GM12878 (cell line): ENCODE measurements at places on chromosomes 2 and 18. TPM values are rescaled to one million over a fixed set of nuclear protein-coding genes. Genes with fewer than 3 reads are reported as not detected.

The DPP10 gene
- total RNA-seq = not detected in 2 replicates

- peaks cover 20% of the 10 kb centered on the region for H3K4me1 ChIP-seq
- H3K27ac ChIP-seq = no peak overlapping the region
- H3K36me3 ChIP-seq = peaks cover 4% of the 10 kb centered on the region
- H3K4me3 ChIP-seq = no peak overlapping the region
- no peaks in the 10 kb centered on the region for H3K27me3 ChIP-seq
- no peak for DNase-seq
Observed at GRCh38 chr18:45876161-45876560, 50.7 kb downstream of the SIGLEC15 start.

DNA sequence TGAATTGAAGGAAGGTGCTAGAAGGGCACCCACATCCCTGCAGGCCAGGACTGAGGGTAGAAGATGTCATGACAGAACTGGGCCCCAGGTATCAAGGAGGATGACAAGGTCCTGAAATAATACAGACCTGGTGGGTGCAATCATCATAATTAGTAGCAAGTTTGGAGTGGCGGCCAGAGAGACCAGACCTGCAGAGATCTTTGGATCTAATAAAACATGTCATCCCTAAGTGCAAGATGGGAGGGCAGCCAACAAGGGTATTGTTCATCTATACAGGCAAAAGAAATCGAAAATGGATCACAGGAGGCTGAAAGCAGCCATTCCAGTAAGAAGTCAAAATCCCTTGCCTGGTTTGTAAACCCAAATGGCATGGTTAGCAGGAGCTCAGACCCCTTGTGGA lies 111.3 kb upstream of the BOD1L2 start:
- H3K4me1 ChIP-seq = no peaks in the 10 kb centered on the region
- H3K27me3 ChIP-seq = no peaks in the 10 kb centered on the region
- H3K4me3 ChIP-seq = no peak overlapping the region
- no peaks in the 10 kb centered on the region for H3K36me3 ChIP-seq
- no peak overlapping the region for H3K27ac ChIP-seq
- no peak for DNase-seq

DNA sequence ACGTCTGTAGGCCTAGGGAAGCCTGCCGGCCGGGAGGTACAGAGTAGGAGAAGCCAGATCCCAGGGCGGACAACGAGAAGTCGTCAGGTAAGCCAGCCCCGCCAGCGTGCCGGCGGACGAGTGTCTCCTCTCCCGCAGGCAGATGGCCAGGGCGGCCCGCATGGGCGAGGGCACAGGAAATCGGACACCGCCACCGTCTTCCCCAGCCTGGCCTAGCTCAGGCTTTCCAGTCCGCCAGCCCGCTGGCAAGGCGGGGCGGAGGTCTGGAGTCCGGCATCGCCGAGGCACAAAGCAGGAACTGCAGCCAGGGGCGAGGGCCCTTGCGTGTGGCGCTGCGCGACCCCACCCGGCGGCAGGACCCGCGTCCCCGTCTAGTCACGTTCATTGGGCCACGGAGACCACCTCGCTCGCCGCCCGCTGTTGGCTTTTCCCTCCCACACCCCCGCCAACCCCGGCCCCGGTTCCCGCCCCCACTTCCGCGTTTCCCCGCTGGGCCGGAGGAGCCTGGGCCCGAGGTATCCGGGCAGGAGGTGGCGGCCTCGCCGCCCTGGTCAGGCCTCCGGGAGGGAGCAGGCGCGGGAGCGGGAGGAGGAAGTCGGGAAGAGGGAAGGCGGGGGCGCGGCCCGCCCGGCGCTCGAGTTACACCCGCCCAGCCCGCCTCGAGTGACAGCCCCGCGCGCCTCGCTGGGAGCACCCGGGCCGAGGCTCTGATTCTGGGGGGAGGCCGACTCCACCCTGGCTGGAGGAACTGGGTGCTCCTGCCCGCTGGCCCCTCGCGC lies at the start of gene GPD2:
GPD2 (plus strand) TSS at position 662 of the 779 bp plus-strand sequence. CDS start 39,727 bp downstream, outside the sequence.
- H3K27ac ChIP-seq = peak within 1 kb of the TSS; percentile 81
- no peak for DNase-seq
- no peaks in the 10 kb centered on the region for H3K36me3 ChIP-seq
- H3K4me1 ChIP-seq = peaks cover 23% of the 10 kb centered on the region

- H3K27me3 ChIP-seq = no peaks in the 10 kb centered on the region
- DNase-seq = no peak
- H3K27ac ChIP-seq = no peak overlapping the region
- peaks cover 7% of the 10 kb centered on the region for H3K4me1 ChIP-seq
- no peaks in the 10 kb centered on the region for H3K36me3 ChIP-seq
- no peak overlapping the region for H3K4me3 ChIP-seq
Observed at GRCh38 chr18:13477147-13477683, 249.1 kb downstream of the FAM210A start.

- no peaks in the 10 kb centered on the region for H3K27me3 ChIP-seq
- H3K4me3 ChIP-seq = no peak overlapping the region
- DNase-seq = no peak
- H3K36me3 ChIP-seq = no peaks in the 10 kb centered on the region
- H3K27ac ChIP-seq = no peak overlapping the region
- no peaks in the 10 kb centered on the region for H3K4me1 ChIP-seq
Observed at GRCh38 chr2:239693330-239693729, 292.5 kb upstream of the HDAC4 start.

The CELF4 gene
- not detected in 2 replicates for total RNA-seq

DNA sequence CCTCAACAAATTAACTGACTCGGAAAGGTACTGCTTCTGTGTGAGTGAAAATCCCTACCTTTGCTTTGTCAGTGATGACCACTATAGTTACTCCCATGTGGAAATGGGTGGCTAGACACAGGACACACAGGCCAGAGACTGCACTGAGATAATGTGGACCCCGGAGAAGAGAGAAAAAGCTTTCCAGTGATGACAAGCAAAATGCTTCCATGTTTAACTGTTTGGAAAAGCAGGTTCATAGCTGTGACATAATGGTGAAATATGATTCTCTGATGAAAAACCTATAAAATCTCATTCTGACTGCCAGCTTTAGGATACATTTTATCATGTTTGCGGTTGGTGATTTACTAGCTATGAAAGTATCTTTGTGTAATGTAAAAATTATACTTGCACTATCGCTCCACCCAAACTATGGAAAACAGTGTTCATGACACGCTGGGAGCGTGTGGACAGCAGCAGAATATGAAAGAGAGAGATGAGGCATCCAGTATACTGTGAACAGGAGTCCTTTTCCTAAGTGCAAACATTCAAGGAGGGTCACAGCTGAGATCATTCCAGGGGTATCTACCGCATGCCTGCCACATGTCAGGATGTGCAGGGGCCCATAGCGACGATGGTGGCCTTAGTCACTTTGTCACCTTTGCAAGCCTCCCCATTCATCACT lies 782.7 kb upstream of the SOX11 start:
- H3K4me3 ChIP-seq = no peak overlapping the region
- H3K4me1 ChIP-seq = no peaks in the 10 kb centered on the region
- H3K27me3 ChIP-seq = no peaks in the 10 kb centered on the region
- DNase-seq = no peak

The CYS1 gene
- 5.8 and 6.4 TPM in 2 replicates for total RNA-seq

GRCh38 chr18:76686737-76687231 lies 135.6 kb upstream of the ZNF236 start:
- no peaks in the 10 kb centered on the region for H3K27me3 ChIP-seq
- no peaks in the 10 kb centered on the region for H3K4me1 ChIP-seq
- H3K27ac ChIP-seq = no peak overlapping the region
- peak; percentile 15 for DNase-seq

DNA sequence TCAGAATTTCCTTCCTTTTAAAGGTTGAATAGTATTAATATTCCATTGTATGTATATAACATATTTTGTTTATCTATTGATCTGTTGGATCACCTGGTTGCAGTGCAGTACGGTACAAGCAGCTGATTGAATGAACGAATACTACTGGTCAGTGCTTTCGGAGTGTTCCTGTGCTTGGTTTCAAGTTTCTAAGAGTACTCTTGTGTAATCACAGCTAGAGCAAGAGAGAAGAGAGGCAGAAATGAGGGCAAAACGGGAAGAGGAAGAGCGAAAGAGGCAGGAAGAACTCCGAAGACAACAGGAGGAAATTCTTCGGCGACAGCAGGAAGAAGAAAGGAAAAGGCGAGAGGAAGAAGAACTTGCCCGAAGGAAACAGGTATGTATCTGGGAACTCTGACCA lies 40.3 kb upstream of the KCNJ13 start:
- H3K27me3 ChIP-seq = no peaks in the 10 kb centered on the region
- no peak overlapping the region for H3K4me3 ChIP-seq
- no peak overlapping the region for H3K27ac ChIP-seq

The SGO2 gene
- total RNA-seq = 21.7 and 22.3 TPM in 2 replicates

- no peaks in the 10 kb centered on the region for H3K36me3 ChIP-seq
- no peak overlapping the region for H3K4me3 ChIP-seq
Observed at GRCh38 chr2:165593081-165593480, 123.6 kb downstream of the CSRNP3 start.

DNA sequence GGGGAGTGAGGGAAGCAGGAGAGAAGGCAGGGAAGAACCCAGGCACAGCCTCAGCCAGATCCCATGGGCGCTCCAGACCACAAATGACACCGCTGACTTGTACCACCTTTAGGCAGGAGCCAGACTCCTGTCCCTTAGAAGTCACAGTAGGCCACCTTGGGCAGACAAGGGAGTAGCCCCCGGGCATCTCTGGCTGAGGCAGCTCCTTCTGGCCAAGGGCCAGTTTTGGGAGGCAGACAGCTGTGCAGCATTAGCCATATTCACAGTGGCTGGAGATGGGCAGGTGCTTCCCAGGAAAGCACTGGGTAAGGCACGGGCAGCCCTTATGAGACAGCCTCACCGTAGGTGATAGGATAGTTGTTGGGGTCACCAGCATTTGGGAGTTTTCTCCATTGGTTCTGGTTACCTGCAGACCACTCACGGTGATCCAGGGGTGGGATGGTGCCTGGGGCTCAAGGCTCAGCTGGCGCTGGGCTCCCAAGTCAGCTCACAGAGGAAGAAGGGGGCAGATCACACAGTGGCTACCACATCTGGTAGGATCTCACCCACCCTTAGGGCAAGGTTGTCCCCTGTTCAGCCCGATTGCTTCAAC lies 2.1 kb downstream of the ASTL start:
- H3K36me3 ChIP-seq = no peaks in the 10 kb centered on the region
- peaks cover 11% of the 10 kb centered on the region for H3K4me1 ChIP-seq
- no peak for DNase-seq
- H3K27me3 ChIP-seq = no peaks in the 10 kb centered on the region

The DNER gene
- total RNA-seq = not detected in 2 replicates

- H3K4me3 ChIP-seq = no peak overlapping the region
- no peaks in the 10 kb centered on the region for H3K27me3 ChIP-seq
- H3K4me1 ChIP-seq = no peaks in the 10 kb centered on the region
- no peaks in the 10 kb centered on the region for H3K36me3 ChIP-seq
- DNase-seq = no peak
Observed at GRCh38 chr2:12821656-12822055, 104.9 kb downstream of the TRIB2 start.

GRCh38 chr2:19848952-19849351 lies 52.8 kb downstream of the TTC32 start:
- H3K27me3 ChIP-seq = no peaks in the 10 kb centered on the region
- no peaks in the 10 kb centered on the region for H3K36me3 ChIP-seq
- H3K4me3 ChIP-seq = no peak overlapping the region
- no peaks in the 10 kb centered on the region for H3K4me1 ChIP-seq

GRCh38 chr2:96333708-96334107 lies 1.9 kb upstream of the NCAPH start:
- H3K4me3 ChIP-seq = no peak overlapping the region
- H3K36me3 ChIP-seq = peaks cover 3% of the 10 kb centered on the region; the same call in 1 of the 2 replicates
- no peak for DNase-seq
- peaks cover 13% of the 10 kb centered on the region for H3K4me1 ChIP-seq

The ZNF804A gene
- 1.6 and 1.7 TPM in 2 replicates for total RNA-seq

DNA sequence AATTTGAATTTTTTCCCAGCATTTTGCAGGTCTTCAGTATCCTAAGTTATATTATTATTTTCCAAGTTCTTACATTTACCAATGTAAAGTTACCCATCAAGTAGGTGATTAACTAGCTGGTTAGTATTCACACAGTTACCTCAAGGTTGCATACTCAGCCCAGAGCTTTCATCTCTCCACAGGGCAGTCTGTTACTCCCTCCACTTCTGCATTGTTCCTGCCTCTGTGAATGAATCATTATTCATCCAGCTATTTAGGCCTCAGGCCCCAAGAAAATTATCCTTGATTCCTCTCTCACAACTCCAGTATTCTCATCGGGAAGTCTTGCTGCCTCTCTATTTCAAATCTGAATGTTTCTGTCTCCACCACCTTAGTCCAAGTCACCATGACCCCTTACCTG lies 92.2 kb downstream of the SMC6 start:
- peaks cover 15% of the 10 kb centered on the region for H3K4me1 ChIP-seq
- no peaks in the 10 kb centered on the region for H3K27me3 ChIP-seq
- no peak overlapping the region for H3K27ac ChIP-seq
- no peak overlapping the region for H3K4me3 ChIP-seq

- no peak for DNase-seq
- no peaks in the 10 kb centered on the region for H3K4me1 ChIP-seq
- no peak overlapping the region for H3K27ac ChIP-seq
- no peak overlapping the region for H3K4me3 ChIP-seq
- H3K36me3 ChIP-seq = no peaks in the 10 kb centered on the region
- H3K27me3 ChIP-seq = peaks cover 2% of the 10 kb centered on the region; the same call in 1 of the 2 replicates
Observed at GRCh38 chr2:226031647-226032501, 632.4 kb downstream of the NYAP2 start.

The ABHD3 gene
- 16.1 and 18.5 TPM in 2 replicates for total RNA-seq

The CXCR1 gene
- not detected in 2 replicates for total RNA-seq

The SERPINB12 gene
- total RNA-seq = not detected in 2 replicates

- no peak overlapping the region for H3K4me3 ChIP-seq
- no peaks in the 10 kb centered on the region for H3K27me3 ChIP-seq
- peak; percentile 11 for DNase-seq
- H3K4me1 ChIP-seq = peaks cover 16% of the 10 kb centered on the region
- no peak overlapping the region for H3K27ac ChIP-seq
Observed at GRCh38 chr2:45778720-45779171, 127.3 kb downstream of the PRKCE start.

DNA sequence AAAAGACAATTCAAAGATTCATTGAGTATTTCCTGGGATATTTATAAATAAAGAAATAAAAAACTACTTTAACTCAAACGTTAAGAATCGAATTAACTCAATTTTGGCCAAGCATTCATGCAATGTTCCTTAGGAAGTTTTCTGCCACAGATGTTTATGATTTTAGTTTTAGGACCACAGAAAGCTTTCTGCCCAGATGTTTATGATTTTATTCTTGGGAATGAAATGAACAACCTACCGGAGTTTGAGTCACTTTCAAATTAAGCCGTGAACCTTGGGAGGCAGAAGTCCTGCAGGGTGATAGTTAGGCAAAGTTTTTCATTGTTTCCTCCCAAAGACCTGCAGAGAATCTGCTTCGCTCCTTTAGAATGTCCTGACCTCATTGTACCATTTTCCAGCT lies 34.7 kb upstream of the MBP start:
- H3K27ac ChIP-seq = no peak overlapping the region
- no peaks in the 10 kb centered on the region for H3K4me1 ChIP-seq
- H3K36me3 ChIP-seq = no peaks in the 10 kb centered on the region
- no peak for DNase-seq
- no peak overlapping the region for H3K4me3 ChIP-seq
- no peaks in the 10 kb centered on the region for H3K27me3 ChIP-seq

GRCh38 chr2:144493027-144493809 lies 26.7 kb downstream of the ZEB2 start:
- no peak for DNase-seq
- H3K27ac ChIP-seq = no peak overlapping the region
- no peaks in the 10 kb centered on the region for H3K36me3 ChIP-seq
